ENCODE measurements at places on chromosomes 2 and 18.

DNA sequence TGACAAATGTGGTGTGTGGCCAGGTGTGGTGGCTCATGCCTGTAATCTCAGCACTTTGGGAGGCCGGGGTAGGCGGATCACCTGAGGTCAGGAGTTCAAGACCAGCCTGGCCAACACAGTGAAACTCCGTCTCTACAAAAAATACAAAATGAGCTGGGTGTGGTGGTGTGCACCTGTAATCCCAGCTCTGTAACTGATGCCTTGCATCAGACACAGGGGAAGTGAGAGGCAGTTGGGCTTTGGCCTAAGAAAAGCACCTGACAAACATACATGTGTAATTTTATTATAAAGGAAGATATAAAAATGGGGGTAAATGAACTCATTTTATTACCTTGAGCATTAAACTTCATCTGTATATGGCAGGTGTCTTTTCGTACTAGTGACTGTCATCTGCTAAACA lies 66.7 kb upstream of the FAM136A start:
- no peak for DNase-seq

- DNase-seq = peak; percentile 85
Observed at GRCh38 chr2:138722316-138722715, 57.9 kb downstream of the NXPH2 start.

GRCh38 chr2:50492477-50492851 lies 539.5 kb downstream of the NRXN1 start:
- DNase-seq = no peak

DNA sequence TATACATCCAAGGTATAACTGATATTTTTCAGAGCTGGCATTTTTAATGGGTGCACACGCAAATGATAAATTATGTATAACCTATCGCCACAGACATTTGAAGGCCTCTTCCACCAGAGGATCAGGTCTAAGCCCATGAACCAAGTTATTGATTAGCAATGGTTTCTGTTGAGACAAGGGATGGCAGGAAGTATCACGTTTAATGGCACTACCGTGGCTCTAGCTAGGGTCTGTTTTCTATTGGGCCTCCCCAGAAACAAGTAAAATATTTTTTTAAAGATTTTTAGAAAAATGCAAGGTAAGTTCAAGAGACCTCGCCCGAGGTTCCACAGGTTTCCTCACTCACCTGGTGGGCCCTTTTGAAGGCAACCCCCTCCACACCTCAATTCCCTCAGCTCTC lies 667 bp downstream of the GFPT1 start:
- no peak for DNase-seq

DNA sequence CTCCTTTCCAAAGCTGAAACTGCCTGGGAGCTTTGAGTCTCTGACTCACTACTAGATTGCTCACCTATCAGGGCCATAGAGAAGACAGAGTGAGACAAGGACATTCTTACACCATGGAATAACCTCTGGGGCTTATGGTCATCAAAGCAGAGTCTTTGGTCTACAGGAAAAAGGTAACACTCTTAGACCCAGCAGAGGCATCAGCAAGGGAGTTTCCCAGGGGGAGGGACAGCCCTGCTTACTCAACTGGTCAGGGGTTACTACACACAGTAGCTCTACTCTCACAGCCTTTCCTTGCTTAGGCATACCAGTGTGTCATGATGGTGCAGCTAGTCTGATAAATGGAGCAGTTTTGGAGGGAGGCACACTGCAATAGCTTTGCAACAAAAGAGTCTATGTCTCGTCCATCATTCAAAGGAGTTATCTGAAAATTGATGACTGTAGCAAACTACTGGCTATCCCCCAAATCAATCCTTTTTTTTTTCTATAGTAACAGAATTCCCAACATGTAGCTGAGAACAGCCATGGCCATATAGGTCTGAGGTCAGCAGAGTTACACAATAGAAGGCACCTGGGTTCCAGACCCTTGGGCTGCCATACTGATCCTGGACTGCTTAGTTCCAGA lies 22.4 kb upstream of the CD28 start:
- peak; percentile 85 for DNase-seq

- no peak for DNase-seq
Observed at GRCh38 chr2:161956738-161957137, 117.3 kb downstream of the DPP4 start.

DNA sequence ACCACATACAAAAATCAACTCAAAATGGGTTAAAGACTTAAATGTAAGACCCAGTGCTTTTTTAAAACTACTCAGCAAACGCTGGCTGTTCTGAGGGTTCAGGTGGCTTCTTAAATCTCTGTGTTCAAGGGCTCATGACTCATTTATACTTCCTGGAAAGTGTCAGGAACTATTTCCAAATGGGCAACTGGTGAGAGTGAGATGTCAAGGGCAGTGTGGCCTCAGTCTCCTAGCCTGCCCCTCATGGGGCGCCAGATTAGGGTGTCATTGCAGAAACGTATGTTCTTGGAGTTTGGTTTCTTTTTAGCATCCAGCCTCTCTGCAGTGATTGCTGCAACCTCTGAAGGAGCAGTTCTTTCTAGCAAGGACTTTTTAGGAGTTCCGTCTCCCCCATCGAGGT lies 485.4 kb downstream of the TNS1 start:
- no peak for DNase-seq

DNA sequence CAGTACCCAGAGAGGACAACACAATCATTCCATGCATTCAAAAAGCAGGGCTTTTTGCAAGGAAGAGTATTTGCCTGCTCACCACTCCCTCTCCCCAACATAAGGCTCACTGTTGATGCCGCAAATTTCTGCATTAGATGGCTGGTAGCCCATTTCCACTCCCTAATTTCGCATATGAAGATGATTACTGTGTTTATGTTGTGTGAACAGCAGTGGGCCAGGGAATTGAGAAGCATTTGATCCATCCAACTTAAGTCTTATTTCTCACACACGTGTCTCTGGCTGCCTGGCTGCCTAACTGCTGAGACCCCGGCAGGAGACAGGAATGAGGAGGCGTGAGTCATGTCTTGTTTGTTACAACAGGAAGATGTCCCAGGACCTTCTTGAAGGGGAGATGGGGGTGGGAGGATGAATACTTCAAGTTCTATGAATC lies 294.1 kb downstream of the ALK start:
- DNase-seq = peak; percentile 92

DNA sequence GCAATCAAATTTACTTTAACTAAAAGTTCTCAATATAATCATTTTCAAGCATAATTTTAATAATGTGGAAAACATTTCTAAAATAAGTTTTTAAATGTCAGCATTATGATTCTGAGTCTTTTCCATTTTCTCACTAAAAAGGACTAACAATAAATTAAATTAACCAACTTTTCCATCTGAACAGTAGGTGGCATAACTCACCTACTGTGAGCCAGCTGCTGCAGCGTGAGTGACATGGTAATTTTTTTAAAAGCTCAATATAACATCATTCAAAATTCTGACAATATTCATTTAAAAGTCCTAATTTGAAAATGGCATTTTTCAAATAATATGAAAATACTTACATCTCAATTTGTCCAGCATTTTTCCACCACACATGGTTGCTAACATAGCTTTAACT lies 66.5 kb downstream of the DTNB start:
- DNase-seq = no peak

GRCh38 chr2:64640153-64641044 lies 13.3 kb downstream of the SERTAD2 start:
- DNase-seq = no peak

GRCh38 chr2:202142540-202142939 lies 69.5 kb downstream of the KIAA2012 start:
- DNase-seq = no peak

DNA sequence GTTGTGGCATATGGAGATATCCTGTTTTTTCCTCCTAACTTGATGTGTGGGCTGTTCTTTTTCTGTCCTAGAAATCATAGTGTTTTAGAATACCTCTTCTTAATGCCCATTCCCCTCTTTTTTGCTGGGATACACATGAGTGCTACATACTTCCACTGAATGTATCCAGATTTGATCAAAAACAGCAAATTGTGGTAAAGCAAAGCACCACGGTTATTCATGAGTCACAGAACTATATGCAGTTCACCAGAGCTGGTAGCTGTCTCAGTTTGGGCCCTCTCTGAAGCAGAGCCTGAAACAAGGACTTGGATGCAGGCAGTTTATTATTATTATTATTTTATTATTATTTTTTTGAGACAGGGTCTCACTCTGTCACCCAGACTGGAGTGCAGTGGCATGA lies 69.9 kb upstream of the CTLA4 start:
- DNase-seq = no peak

DNA sequence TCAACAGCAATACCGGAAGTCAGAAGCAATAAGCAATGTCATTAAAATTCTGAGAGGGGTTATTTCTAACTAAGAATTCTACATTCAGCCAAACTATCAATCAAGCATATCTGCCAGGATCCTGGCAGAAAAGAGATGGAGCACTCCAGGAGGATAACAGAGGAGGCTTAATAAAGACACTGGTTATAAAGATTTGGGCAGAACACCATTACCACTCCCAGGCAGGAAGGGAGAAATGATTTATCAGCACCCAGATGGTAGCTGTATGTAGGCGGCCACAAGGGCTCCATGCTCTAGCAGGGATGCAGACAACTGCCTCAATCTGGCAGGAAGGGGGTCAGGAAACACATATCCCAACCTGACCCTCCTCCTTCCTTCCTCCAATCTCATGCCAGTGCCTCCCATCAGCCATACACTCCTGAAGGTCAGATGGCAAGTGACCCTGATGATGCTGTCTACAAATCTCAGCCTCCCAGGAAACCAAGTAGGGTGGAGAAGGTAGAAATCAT lies 20.5 kb upstream of the TNFAIP6 start:
- peak; percentile 9 for DNase-seq

DNA sequence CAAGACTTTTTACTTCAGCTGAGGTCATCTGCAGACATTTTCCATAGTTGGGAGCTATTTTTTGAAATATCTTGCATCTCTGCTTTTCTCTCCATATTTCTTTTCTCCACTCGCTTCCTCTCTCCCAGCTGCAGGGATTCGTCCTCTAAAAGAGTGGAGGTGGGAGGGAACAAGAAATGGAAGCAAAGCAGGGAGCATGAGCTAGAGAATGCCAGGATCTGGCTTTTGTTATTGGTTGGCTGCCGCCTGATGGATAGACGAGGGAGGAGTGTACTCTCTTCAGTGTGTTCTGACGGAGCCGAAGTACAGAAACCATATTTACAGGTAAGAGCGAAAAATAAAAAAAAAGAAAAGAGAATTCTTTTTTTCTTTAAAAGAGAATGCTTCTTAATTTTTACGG lies at the start of gene CSRNP3:
Gene CSRNP3 (plus strand): TSS at position 282 of the 400 bp plus-strand sequence. CDS start 125,368 bp downstream, outside the sequence.
- peak; percentile 50 for DNase-seq

- no peak for DNase-seq
Observed at GRCh38 chr2:223075301-223076270, 23.6 kb downstream of the KCNE4 start.

DNA sequence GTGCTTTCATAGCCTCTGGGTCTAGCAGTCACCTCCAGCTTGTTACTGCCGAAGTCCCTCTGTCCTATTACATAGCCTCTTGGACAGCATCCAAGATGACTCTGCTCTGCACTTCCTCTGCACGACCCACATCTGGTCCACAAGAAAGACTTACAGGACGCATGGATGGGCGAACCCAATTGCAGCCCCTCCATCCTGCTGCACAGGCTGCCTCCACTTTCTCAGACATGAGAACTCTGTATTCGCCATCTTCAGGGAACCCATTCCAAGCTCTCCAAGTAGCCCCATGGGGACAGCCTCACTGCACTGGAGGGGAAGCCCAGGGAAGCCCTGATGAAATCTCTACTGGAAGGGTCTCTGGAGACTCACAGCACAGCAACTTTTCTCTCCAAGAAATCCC lies 172.1 kb downstream of the GFPT1 start:
- peak; percentile 33 for DNase-seq

DNA sequence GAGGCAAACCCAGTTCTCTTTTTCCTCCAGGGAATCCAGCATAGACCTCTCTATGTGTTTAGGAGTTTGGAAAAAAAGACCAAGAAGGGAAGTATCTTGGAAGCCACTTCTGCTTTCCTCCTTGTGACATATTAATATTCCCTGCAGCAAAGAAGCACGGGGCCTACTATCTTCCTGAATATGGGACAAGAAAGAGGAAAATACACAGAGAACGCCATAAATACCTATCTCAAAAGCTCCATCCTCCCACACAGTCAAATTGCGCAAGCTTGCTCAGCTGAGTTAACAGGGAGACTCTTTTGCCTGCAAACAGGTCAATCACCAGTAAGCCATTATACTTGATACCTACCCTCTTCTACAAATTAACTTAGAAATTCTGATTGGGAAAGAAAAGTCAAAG lies 16.7 kb upstream of the RAPH1 start:
- no peak for DNase-seq

DNA sequence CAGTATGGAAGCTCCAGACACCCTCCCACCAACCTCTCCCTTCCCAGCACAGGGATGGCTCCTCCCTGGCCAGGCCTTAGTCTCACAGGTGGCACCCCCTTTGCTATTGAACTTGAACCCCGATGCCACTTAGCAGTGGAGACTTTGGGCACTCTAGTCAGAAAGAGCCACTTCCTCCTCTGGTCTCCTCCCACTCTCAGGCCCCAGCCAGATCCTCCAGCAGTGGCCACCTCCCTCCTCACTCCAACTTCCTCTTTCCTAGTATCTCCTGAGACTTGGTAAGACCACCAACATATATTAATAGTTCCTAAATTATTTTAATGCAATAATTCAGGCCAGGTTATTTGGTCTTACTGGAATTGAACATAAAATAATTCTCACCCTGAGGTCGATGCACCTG lies 437.2 kb upstream of the ID2 start:
- no peak for DNase-seq

DNA sequence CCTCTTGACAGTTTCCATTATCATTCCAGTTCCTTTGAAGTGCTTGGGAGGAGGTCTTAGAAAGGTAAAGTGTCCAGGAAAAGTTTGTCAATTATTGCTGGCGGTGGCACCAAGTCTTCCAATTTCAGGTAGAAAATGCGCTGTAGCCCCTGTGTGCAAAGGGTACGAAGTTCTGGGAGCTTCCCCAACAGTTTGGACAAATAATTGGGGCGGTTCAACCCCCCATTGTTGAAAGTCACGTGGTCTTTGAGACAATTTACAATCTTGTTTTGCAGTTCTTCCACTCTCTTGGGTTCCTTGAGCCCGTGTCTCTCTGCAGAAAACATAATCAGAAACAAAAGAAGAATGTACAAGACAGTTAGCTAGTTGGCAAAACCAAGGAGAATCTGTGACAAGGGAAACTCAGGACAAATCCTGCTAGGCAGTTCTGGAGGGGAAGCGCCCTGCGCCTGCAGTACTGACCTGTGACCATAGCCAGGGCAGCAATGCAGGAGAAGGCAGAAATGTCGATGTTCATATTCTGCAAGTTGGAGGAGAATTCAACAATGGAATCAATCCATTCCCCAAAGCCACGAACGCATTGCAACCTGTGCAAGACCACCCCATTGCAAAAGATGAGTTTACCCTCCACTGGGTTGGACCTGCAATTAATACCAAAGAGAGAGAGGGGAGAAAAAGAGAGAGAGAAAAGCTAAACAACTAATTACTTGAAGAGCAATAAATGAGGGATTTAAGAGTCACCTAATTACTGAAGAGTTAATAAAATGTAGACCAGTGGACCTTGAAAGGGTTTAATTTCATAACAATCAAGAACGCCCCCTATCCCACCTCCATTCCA lies 6.6 kb downstream of the NR4A2 start:
- DNase-seq = no peak

DNA sequence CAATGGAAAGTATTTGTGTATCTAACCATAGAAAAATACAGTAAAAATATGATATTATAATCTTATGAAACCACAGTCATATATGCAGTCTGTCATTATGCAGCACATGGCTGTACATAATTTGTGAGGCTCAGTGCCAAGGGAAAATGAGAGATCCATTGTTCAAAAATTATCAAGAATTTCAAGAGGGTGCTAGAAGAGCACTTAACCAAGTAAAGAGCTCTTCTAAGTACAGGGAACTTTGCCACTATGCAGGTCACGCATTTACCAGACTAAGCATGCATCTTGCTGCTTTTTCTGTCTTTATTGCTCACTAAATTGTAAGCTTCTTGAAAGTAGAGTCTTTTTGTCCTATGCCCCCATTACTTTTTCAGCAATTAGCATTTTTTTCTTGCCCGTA lies 438.0 kb downstream of the LRP1B start:
- DNase-seq = no peak

Data from MG63 (cell line).